Central memory CD4-positive, alpha-beta T cell (primary cell): ENCODE measurements at places on chromosomes 13 and 19.

GRCh38 chr19:37790244-37790925 is 11.0 kb upstream of the ZNF573 start:
- DNase-seq = no peak

- DNase-seq = no peak
These were observed 2.8 kb downstream of the PNMA8B start for GRCh38 chr19:46492841-46493235.

- no peak for DNase-seq
These were observed 456.0 kb downstream of the TBC1D4 start for GRCh38 chr13:75025956-75026355.

DNA sequence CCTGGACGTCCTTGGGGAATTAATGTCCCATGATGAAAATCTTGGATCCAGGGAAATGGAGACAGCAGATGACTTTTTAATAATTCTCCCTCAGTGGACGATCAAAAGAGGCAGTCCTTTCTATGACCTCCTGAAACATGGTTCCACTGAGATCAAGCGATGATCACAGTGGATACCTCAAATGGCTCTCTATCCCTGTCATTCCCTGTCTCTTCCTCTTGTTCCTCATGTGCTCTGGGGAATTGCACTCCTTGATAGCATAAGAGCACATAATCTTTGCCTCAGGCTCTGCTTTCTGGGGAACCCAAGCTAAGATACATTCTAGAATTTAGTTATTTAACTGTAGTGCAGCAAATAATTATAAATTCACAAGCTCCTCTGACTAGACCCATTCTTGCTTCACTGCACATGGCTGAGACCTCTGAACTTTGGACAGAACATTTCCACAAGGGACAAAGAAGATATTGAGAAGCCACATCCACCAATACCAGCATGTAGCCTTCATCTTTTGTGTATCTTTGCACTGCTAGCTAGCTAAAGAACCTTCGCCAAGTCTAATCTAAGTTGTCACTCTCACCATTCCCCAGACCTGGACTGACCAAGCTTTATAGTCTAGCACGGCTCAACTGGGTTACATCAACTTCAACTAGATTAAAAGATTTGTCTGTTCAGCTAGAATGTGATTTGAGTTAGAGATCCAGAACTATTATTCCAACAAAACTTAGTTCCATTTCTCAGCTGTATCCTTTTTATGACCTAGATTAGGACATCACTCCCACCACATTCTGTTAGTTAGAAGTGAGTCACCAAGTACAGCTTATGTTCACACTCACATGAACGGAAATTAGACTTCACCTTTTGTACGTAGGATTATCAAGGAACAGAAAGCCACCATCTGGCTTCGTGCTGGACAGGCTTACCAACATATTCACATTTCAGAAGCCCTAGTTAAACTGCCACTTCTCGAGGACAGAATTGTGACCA is 142.7 kb downstream of the SUCLA2 start:
- DNase-seq = no peak

GRCh38 chr13:80040196-80040980 is 300.5 kb downstream of the SPRY2 start:
- no peak for DNase-seq

GRCh38 chr13:44013758-44014291 is 134.1 kb downstream of the LACC1 start:
- DNase-seq = no peak
